ENCODE measurements at places on chromosomes 7 and 10. TPM values are rescaled to one million over a fixed set of nuclear protein-coding genes. Genes with fewer than 3 reads are reported as not detected.

Gene ADAM12
- total RNA-seq = not detected

Gene PVRIG
- 34.5 TPM for total RNA-seq

DNA sequence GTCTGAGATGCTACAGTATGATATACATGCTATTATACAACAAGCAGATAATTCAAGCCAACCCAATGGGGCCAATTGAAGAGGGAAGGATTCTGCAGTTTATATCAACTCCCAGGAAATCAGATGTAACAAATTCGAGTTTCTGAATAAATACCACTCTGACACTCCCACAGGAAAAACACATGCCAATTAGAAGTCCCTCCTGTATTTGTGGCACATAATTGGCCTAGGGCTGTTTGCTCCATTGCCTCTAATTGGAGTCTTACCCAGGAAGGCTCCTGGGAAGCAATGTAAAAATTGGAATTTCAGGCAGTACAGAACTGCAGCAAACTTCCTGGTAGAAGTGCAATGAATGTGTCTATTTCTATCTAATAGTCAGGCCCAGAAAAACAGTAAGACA is 4.7 kb downstream of the PPA1 start:
- no peak for DNase-seq

DNA sequence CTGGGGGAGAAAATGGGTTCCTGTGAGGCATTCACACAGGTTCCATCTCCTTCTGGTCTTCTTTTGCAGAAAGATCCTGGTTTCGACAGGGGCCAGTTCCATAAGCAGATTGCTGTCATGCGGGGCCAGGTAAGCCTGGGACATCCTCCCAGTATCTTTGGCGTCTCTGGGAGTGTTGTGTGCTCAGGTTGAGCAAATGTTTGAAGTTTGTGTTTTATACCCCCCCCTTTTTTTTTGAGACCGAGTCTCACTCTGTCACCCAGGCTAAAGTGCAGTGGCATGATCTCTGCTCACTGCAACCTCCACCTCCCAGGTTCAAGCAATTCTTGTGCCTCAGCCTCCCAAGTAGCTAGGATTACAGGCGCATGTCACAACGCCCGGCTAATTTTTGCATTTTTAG is 20.0 kb downstream of the AVPI1 start:
- no peak for DNase-seq

DNA sequence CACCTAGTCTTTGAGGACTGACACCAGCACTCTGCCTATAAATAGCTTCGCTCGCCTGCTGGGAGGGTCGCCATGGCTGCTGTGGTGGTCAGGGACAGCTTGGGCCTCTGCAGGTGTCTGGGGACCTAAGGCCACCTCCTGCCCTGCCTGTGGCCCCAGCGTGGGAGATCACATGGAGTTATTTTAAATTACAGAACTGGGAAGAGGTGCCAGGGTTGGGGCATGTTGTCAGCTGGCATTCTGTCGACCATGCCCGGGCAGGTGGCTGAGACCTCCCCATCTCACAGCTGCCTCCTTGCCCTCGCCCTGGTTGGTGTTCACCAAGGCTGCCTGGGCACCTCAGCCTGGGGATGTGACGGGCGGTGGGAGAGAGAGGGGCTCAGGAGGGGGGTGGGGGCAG is 18.1 kb downstream of the SHH start:
- no peak for DNase-seq

Gene VGF
- not detected for total RNA-seq

- no peak for DNase-seq
Observed at GRCh38 chr7:142720172-142720773, 29.0 kb upstream of the PRSS1 start.

DNA sequence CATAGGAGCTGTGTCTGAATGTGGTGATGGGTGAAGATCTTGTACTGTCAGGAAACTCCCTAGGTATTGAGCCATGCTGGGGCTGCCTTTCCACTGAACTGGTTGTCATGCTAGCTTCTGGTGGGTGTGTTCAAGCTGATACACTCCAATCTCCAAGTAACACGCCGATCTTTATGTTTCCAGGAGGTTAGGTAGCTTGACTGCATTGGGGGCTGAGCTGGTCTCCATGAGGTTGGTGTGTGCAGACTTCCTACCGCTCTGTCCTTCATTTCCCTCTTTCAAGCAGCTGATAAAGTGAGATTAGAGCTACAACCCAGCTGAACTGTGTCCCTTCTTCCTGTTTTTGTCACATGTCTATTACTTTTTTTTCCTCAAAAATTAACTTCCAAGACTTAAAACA is 265.5 kb downstream of the ANKRD30A start:
- DNase-seq = no peak

Gene TWIST1
- not detected for total RNA-seq

DNA sequence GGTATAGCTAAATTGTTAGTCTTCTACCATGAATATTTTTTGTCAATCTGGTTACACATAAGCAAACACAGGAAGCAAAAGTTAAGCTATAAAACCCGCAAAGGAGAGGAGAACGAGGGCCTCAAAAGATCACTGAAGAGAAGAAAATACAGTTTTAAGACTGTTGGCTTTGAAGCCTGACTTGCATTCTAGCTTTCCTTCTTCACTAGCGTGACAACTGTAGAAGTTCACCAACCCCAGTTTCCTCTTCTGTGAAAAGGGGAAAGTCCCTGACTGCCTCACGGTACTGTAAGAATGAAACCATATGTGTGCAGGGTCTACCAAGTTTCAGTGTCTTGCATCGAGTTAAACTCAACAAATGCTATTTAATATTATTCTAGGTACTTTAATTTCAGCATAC is 7.5 kb upstream of the LRRN3 start:
- DNase-seq = peak; percentile 58

- DNase-seq = no peak
Observed at GRCh38 chr10:125120053-125120710, 40.2 kb downstream of the CTBP2 start.

GRCh38 chr10:21512573-21513404 is 12.7 kb downstream of the SKIDA1 start:
- DNase-seq = no peak

Gene TAS2R5
- 0.74 TPM for total RNA-seq

DNA sequence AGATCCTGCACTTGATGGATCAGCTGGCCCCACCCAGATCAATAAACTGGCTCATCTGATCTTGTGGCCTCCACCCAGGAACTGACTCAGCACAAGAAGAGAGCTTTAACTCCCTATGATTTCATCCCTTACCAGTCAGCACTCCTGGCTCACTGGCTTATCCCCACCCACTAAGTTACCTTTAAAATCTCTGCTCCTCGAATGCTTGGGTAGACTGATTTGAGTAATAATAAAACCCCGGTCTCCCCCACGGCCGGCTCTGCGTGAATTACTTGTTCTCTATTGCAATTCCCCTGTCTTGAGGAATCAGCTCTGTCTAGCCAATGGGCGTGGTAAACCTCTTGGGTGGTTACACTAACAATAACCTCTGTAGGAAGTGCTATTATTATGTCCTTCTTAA is 83.7 kb downstream of the MBL2 start:
- DNase-seq = no peak

Gene CCL24
- total RNA-seq = not detected

DNA sequence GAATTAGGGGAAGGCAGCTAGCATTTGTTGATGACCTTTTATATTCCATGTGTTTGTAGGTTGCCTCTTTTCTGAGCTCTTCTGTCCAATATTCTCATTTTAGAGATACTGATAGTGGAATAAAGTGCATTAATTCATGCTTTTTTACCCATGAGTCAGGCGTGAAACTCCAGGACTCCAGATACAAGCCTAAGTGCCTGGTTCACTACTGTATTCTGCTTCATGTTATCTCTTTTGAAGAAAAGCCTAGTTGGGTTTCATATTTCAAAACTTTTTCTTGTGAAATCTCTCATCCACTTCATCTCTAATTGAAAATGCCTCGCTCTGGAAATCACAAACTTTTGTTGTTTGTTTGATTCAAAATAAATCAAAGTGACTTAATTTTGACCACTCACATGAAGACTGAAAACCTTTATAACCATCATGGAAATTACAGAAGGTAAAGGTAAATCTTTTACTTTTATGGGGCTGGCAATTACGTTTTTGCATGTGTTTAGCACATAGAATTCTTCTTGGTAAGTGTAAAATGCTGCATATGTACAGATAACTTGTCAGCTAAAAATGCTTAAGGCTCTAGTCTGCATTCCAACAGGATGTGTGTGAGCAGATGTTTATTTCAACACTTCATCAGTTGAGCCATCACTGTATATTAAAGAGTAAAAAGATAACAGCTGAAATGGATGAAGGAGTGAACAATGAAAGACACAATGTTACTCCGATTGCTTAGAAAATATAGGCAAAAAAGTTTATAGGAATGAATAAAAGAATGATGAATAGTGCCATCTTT is 961.8 kb upstream of the CELF2 start:
- DNase-seq = no peak

GRCh38 chr7:12320987-12321647 is 82.5 kb downstream of the VWDE start:
- DNase-seq = no peak

DNA sequence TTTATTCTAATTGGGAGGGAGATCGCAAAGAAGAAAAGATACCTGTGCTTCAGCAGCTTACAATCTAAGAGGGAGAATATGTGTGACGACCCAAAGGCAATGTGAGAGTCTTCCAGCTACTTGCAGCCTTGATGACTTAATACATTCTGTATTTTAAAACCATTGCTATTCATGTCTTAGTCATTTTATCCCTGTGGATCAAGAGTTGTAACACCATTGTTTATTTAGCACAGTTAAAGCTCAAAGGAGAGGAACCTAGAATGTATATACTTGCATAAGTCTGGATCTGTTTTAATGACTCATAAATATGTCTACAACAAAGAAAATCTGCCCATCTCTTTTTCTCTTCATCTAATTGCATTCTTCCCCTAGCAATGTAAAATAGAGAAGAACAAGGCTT is 117.9 kb upstream of the DLX6 start:
- DNase-seq = no peak

DNA sequence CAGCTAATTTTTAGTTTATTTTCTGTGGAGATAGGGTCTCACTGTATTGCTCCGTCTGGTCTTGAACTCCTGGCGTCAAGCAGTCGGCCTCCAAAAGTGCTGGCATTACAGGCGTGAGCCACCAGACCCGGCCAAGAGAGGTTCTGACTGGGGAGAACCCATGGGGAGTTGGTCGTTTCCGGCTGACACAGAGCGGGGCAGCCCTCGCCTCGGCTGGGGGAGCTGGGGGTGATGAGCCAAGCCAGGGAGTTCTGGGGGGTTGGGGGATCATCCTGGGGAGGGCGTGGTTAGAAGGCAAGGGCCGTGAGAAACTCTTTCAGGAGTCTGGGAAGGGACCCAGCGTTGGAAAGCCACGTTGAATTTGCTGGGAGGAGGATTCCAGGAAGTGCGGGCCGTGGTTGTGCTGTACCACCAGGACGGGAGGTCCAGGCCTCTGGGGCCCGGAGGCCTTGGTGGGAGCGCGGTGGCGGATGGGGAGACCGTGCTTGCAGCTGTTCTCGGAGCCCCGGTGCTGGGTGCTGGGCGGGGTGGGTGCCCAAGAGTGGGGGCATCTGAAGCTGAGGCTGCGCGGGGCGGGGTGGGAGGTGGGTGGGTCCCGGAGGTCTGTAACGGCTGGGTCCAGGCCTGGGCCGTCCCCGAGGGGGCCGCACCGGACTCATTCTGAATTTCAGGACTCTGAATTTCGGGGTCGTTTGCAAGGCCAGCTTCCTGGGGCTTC is 8.4 kb upstream of the ZNF853 start:
- no peak for DNase-seq

Gene CALML5
- total RNA-seq = not detected

DNA sequence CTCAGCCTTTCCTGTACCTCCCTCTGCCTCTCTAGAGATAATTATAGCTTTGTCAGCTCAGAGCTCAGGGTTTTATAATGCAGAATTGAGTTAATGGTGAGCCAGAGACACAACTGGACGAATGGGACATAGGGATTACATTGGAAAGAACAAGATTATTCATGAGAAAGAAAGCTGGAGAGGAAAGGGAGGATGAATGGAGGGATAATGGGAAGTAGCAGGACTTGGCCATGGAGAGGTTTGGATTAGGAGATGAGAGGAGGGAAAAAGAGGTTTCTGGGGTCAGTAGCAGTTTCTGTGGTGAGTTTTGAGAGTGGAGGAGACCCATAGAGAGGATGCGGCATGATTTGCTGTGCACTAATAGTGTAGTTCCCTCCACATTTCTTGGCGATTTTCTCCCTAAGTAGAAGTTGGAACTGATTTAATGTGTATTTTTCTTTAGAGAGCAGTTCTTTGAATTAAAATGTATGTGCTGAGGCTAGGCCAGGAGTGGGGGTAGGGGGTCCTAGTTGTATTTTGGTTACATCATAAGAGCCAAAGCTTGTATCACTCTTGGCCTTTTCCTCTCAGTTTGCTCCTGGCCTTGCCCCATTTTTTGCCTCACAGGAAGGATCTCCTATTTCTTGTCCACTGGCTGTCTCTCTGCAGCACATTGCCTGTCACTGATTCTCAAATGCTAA is 107.4 kb downstream of the MKX start:
- DNase-seq = no peak

GRCh38 chr10:89295597-89295996 is 6.2 kb upstream of the IFIT2 start:
- DNase-seq = no peak

DNA sequence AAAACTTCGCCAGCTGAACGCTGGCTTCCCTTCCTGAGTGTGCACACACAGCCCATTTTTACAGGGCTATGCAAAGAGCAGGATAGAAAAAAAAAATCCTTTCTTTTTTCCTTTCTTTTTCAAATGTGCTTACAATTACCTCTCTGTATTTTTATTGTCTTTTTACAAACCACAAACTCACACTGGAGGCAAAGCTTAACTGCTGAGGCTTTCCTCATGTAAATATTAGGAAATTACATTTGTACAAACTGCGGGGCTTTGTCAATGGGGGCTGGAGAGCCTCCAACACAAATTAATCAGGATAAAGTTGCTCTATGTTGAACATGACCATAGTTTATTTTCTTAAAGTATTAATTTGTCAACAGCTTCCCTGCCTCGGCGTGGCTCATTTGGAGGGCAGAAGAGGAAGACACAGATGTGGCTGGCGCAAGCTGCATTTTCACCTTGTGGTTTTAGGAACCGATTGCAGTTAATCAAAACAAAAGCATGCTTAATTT is 411.7 kb upstream of the MKI67 start:
- no peak for DNase-seq

Gene ACTA2
- total RNA-seq = 4.7 TPM

DNA sequence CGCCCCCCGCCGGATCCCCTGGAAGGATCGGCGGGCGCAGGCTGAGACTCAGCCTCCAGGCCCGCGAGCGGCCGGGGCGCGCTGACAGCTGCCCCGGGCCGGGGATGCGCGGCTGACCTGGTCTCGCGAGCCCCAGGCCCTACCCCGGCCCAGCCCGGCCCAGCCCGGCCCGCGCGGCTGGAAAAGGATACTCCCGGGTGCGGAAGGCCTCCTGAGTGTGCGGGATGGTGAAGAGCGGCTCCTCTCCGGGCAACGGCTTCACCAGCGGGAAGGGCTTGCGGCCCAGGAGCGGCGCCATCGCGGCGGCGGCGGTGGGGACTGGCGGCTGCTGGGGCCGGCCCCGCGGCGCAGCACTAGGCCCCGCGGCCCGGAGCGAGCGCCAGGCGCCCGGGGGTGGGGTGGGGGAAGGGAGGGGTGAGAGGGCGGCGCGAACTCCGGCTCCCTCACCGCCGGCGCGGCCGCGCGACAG is 423 bp downstream of the BAZ1B start:
- DNase-seq = no peak

GRCh38 chr10:132539894-132540293 is 2.3 kb downstream of the INPP5A start:
- DNase-seq = peak; percentile 41

GRCh38 chr10:49596836-49597235 is 13.3 kb upstream of the SLC18A3 start:
- DNase-seq = no peak

Gene CYREN
- 51.7 TPM for total RNA-seq

Gene VWDE
- 0.98 TPM for total RNA-seq
